Activated T-cell treated with anti-CD3 and anti-CD28 coated beads for 48 hours (primary cell): ENCODE measurements at places on chromosomes 12 and 14.

DNA sequence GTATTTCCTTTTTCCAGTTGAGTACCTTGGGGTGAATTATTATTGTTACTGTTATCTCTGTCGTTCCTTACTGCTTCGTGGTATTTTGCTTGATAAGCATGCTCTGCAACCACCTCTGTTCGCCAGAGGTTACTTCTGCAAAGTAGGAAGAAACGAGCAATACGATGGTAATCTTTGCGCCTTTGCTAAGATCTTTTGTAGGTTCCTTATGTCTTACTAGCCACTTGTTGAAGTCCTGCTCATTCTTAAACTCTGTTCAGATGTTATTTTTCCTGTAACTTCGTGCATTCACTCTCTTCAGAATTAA is 729 bp upstream of the M6PR start:
- DNase-seq: no peak

DNA sequence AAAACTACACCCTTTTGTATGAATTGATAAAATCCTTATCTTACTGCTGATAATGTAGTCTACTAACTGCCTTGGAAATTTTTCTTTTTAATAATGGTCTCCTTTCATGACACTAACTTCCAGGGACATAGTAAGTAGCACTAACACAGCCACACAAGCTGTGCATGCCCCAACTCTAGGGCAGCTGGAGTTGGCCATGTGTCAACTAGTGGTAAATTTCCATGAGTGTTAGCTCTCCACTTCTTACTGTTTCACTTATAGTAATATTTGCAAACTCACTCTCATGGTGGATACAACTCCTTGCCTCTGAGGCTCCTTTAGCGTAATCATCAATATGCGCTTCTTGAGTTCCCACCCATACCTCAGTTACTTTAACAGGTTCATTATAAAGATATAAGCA is 38.0 kb downstream of the LGR5 start:
- no peak for DNase-seq

DNA sequence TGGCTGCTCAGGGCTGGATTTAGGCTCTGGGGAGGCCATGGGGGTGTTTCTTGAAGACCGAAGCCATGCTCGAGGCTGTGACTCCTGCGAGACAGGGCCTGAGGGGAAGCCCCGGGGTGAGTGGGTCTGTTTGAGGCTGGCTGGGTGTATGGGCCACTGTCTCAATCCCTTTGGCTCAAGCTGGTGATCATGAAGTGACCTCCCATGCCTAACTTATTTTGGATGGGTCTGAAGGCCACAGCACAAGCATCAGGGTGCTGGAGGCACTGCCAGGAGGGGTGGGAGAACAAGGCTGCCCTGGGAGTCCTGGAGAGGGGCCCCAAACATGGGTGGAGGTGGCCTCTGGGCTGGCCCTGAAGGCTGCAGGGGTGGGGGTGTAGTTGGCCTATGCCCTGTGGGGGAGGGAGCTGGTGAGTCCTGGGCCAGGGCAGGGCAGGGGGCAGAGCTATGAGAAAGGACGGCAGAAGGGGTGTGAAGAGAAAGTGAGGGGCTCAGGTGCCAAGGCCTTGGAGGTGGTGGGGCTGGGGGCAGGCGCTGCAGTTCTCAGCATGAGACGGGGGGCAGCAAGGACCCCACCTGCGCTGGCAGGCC is 100.9 kb downstream of the KIF26A start:
- DNase-seq: no peak

- no peak for DNase-seq
These were observed 5.1 kb downstream of the CDH24 start for GRCh38 chr14:23052182-23052623.

DNA sequence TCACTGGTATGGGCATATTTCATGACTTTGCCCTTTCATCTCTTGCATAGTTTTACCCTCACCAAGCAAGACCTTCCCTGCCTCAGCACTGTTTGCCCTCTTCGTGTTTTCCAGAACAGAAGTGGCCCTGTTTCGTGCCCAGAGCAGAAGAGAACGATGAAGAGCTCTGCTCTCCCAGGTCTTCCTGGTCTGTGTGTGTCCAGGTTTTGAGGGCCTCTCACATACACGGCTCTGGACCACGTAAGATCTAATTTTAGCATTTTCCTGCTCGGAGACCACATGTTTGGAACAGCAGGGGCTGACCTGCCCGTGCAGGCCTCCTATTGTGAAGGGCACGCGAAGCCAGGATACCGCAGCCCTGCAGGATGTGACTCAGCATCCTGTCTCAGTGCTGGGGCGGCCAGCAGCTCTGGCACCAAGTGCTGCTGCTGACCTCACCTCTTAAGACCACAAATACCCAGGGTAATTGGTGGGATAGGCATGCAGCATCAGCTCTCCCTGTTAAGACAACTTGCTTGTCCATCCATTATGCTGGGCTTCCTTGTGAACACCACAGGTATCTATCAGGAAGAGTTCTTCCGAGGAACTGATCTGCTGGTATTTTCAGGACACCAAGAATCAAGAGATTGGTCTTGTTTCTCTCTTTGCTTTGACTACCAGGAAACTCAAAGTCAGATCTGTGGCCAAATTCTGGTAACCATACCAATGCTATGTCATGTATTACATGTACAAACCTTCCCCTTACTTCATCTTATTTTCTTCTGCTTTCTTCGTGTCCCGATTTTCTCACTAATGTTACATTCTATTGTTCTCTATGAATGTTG is 19.0 kb downstream of the SSH1 start:
- peak; percentile 74 for DNase-seq

- no peak for DNase-seq
These were observed 17.9 kb downstream of the SIVA1 start for GRCh38 chr14:104770851-104771272.

- no peak for DNase-seq
These were observed 305.6 kb downstream of the KCNH5 start for GRCh38 chr14:62739647-62740046.

- DNase-seq: peak; percentile 6
These were observed 208.3 kb downstream of the EXOC5 start for GRCh38 chr14:57060276-57060955.

GRCh38 chr12:24822121-24822899 is 126.6 kb downstream of the BCAT1 start:
- DNase-seq: no peak

- no peak for DNase-seq
These were observed 192.6 kb upstream of the BCL2L14 start for GRCh38 chr12:11877869-11878780.

GRCh38 chr14:104204660-104205149 is 66.3 kb downstream of the KIF26A start:
- no peak for DNase-seq

DNA sequence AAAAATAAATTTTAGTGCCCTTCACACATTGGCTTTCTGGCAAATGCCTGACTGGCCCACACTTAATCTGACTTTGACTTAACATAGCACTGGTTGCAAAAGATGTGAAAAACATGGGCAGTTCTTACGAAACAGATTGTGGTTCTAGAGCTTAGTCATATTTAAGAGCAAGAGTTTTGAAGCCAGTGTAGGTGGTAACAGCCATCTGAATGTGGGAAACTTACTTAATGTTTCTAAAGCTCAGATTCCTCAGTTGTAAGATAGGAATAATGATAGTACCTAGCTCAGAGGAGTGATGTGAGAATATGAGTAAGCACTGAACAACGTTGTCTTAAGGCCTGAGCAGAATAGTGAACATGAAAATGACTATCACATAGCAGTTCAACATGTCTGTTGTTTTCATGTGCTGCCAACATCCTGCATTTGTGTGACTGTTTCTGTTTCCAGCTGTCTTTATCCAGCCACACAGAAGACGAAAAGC is 262.7 kb downstream of the SYT1 start:
- DNase-seq: no peak

- peak; percentile 19 for DNase-seq
These were observed 441 bp downstream of the E2F7 start for GRCh38 chr12:77064896-77065360.

DNA sequence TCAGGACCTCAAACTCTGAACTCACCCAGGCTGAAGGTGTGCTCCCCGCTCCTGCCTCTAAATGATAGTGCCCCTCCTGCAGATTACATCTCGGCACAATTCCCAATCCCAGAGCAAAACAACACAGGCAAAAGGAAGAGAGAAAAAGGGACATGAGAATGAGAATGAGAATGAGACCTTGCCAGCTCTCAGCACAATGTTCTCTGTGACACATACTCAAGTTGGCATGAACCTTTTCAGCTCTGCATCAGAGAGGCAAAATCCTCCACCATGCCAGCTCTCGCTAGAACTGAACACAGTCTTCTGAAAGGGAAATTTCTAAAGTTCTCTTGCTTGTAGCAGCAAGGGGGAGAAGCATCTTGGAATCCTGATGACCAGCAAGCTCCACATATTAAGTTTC is 84.6 kb downstream of the KSR2 start:
- DNase-seq: no peak

DNA sequence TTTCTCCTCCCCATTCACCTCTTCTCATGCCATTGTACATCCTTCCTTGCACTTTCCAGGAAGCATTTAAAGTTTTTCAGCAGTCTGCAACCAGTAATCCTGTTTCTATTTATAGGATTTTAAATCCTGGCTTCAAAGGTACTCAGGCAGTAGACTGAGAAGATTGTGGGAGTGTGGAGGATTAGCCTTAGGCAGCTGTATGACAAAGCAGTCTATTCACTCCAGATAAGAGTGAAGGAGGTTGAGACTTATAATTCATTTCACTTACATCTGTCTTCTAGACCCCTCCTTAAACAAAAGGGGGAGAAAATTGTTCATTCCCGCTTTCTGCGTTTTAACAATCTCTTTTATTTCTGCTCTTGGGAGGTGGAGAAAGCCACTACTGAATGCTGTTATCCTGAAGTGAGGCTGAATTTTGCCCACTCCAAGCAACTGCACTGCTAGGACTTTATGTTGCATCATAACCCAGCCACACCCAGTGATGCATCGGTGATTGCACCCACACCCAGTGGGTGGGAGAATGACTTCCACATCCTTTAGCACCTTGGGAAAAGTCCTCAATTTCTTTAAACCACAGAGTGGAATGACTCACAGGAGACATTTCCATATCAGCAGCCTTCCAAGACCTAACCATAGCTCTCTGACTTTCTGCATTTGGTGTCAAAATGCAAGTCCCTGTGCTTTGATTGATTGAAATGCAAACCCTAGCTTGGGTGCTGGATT is 382.5 kb upstream of the ATP2B1 start:
- DNase-seq: no peak

GRCh38 chr12:96400631-96401075 is 414 bp upstream of the CDK17 start:
- no peak for DNase-seq

- no peak for DNase-seq
These were observed 21.1 kb downstream of the NKX2-1 start for GRCh38 chr14:36498938-36499337.

DNA sequence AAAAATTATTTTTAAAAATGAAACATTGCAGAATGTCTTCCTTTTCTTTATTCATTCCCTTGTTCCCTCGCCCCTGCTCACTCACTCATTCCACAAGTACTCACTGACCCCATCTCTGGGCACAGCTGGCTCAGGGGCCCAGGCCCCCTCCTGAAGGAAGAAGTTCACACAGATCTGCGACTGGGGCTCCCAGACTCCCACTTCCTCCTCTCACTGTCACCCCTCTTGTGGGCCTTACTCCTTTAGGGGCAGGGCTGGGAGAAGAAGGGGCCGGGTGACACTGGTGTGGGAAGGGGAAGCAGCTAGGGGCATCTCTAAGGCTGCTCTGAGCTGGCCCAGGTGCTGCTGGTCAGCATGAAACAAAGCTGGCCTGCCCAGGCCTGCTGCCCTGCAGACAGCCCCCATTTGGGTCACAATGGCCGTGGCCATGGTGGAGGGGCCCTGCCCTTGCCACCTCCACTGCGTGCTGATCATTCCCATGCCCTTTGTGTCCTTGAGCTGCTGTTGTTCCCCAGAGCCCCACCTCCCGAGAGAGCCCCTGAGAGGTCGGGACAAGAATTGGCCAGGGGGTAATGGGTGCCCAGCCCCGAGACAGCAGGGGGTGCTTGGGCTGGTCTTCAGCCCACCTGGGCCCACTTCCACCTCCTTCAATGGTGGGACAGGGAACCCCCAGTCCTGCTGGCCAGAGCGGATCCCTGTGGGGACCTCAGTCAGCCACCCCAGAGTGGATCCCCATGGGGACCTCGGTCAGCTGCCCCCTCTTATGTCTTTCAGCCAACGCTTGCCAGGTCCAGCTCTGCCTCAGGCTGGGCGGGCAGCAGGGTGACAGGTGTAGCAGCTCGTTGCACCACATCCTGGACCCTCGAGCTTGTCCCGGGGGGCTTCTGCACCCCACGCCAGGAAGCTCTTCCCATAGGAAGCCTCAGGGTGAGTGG is 212.4 kb upstream of the C14orf180 start:
- DNase-seq: no peak

GRCh38 chr14:101193106-101193844 is 289.8 kb upstream of the RTL1 start:
- DNase-seq: no peak
